ENCODE measurements at places on chromosomes 7 and 10.

DNA sequence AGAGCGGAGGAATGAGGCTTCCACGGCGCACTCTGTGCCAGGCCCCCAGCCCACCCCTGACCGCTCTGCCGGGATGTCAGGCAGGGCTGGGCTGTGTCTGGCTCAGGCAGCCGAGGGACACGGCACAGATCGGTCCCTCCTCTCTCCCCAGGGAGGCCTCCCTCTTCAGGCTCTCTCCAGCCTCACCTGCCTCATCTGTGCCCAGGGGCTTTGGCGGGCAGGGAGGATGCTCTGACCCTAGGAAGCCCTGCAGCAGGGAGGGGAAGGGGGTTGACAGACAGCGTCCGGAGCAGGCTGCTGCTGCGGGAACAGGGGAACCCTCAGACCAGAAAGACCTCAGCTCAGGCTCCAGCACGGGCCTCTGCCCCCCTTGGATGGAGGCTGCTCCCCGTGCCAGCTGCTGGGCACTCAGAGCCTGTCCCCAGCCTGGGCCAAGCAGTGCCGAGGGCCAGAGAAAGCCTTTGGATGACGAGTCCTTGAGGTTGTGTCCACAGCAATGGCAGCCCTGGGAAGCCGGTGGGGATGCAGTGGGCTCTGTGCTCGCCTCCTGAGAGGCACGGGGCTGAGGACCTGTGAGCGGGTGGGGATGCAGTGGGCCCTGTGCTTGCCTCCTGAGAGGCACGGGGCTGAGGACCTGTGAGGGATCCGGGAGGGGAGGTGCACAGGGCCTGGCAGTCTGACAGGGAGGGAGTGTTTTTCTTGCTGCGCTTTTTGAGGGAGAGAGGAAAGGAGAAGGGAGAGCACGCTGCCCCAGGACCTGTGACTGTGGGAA, 66.9 kb downstream of the FOXL3 start:
- no peak for DNase-seq

DNA sequence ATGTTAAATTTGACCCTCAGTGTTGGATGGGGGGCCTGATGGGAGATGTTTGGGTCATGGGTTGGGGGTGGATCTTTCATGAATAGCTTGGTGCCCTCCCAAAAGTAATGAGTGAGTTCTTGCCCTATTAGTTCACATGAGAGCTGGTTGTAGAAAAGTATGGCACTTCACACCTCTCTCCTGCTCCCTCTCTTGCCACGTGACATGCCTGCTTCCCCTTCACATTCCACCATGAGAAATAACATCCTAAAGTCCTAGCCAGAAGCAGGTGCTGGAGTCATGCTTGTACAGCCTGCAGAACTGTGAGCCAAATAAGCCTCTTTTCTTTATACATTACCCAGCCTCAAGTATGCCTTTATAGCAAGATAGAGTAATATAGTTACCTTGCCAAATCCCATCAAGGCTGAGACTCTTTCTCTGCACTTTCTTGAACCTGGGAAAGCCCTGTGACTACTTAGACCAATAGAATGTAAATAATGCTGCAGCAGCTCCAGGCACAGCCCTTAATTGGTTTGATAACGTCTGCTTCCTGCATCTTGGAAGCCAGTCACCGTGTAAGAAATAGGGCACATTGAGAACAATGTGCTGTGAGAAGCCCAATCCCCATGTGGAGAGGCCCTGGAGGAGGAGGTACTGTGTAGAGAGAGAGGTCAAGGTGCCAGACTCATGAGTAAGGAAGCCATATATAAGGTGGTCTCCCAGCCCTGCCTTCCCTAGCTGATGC, 88.0 kb upstream of the NAMPT start:
- no peak for DNase-seq

DNA sequence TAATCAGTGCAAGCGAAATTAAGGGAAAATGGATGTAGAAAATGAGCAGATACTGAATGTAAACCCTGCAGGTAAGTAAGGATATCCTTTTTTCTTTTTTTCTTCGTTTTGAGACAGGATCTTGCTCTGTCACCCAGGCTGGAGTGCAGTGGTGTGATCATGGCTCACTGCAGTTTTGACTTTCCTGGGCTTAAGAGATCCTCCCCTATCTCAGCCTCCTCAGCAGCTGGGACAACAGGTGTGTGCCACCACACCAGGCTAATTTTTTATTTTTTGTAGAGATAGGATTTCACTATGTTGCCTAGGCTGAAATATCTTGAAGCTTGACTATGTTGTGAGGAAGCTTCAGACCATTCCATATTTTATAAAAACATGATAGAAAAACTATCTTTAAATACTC, 4.3 kb downstream of the PDCD4 start:
- DNase-seq: no peak

DNA sequence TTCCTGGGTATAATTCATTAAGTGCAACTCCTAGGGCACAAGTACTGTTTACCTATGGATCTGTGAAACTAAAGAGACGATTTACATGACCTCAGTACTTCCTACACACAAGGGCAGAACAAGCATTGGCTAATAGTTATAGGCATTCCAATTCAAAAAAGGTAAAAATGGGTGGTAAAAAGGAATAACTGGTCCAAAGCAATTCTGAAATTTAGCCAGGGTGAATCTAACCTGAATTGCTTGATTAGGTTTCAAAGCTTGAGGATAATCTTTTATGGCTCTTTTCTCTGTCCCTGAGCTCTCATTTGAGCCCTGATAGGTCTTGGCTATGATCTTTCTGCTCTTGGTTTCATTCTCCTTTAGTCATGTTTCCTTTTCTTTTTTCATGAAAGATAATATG, 52.3 kb upstream of the CALCR start:
- DNase-seq: no peak

GRCh38 chr10:28300027-28300426, 2.8 kb downstream of the MPP7 start:
- DNase-seq: no peak

GRCh38 chr7:159210581-159211235, 66.0 kb upstream of the VIPR2 start:
- no peak for DNase-seq

DNA sequence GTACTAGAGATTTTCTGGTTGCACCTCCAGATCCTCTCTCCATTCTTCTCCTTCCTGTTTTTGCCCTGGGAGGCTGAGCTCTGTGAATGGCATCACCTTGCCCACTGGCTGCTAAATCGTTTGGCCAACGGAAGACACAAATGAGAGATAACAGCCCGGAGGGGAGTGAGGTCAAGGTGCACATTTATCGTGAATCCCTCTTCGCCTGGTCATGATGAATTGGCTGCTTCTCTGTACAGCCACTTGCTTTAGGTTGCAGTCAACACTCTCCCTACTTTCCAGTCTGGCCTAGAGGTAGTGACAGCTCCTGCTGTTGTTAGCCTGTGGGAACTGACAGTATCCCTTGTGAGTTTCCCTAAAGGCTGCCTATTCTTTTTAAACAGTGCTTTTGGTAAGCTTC, 85.4 kb upstream of the CHCHD3 start:
- DNase-seq: no peak

DNA sequence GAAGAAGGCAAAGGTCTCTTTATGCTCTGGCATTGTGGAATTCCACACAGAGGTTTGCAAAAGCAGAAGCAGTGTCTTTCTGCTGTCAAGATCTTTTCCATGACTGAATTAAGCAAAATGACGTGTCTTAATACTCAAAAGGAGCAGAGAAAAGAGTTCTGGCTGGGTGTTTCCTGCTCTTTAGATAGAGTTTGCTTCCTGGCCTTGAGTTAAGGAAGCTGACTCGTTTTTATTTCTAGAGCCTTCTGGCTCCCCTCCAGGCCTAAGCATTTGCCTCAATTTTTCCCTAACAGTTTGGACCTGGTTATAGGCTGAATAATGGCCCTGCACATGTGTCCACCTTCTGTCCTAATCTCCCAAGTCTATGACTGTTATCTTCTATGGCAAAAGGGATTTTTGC, 21.6 kb downstream of the TAS2R41 start:
- DNase-seq: no peak

GRCh38 chr7:50317221-50317678, 12.7 kb downstream of the IKZF1 start:
- no peak for DNase-seq

DNA sequence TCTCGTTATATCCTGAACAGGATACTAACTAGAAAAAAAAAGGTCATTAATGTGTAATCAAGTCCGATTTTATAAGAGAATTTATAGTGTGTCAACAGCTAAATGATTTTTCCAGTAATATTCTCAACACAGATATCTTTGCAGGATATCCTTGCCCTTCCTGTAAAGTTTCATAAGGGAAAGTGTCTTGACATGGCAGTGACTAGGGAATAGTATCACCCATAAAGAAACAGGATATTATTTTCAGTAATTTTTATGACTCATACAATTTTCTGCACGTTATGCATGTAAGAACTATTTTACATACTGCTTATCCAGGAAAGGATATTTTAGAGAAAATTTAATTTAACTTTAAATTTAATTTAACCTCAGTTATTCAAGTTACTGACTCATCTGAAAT, 19.5 kb upstream of the PNLIP start:
- DNase-seq: no peak

DNA sequence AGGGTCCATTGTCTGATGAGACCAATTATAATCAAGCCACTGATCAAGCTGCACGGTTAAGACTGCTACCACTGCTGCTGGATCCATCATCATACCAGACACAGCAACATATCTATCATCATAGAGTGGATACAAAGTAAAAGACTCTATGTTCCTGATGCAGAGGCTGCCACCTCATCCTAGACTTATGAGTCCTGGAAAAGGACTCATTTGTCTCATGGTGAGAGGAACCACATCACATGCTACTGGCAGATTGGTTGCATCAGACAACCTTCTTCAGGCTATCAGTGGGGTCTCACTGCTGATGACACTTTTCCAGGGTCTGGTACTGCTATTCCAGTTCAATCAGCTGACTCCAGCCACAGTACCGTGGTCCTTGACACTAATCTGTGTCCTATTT, 79.0 kb downstream of the ABI1 start:
- no peak for DNase-seq

DNA sequence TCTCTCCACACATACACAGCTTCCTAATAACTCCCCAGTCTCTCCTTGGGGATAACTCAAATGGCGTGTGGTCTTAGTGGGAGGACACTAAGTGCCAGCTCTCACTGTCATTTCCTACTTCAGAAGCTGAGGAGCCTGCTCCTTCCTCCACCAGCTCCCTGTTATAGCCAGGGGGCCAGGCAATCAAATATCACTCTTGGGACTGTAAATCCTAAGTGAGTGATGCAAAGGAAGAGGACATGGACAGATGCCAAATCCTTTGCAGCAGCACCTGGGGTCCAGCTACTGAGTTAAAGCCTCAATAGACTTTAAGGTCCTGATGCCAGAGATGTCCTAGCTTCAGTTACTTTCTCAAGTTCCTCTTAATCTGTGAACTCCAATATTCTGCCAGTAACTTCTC, 34.1 kb downstream of the SEM1 start:
- no peak for DNase-seq

- no peak for DNase-seq
Measured at GRCh38 chr7:75048435-75049379, 24.9 kb downstream of the RCC1L start.

GRCh38 chr7:41098402-41098801, 604.5 kb downstream of the INHBA start:
- DNase-seq: no peak

- no peak for DNase-seq
Measured at GRCh38 chr7:155448632-155449007, 9.3 kb upstream of the EN2 start.

DNA sequence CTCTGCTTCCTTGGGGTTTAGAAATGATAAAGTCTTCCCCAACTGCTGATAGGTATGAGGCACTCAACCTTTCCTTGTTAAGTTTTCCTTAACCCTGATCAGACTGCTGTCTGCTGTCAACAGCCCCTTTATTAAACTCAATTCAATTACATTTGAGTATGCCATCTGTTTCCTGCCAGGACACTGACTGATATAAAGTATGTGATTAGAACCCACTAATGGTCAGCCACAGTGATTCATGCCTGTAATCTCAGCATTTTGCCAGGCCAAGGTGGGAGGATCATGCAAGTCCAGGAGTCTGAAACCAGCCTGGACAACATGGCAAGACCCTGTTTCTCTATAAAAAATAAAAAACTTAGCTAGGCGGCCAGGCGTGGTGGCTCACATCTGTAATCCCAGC, 18.1 kb downstream of the BAZ1B start:
- DNase-seq: no peak

DNA sequence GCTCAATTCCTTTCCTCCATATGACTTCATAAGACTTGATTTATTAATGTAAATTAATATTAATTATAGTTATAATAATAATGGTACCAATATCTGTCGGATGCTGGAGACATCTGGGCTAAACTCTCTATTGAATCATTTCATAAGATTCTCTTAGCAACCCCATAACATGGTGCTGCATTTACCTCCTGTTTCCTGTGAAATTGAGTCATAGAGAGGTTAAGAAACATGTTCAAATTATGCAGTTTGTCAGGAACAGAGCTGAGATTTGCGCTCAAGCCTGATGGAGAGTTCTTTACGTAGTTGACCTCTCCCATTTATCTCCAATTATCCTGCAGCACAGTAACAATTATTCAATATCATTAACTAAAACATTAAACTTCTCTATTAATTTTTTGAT, 621.8 kb upstream of the FZD8 start:
- DNase-seq: no peak

DNA sequence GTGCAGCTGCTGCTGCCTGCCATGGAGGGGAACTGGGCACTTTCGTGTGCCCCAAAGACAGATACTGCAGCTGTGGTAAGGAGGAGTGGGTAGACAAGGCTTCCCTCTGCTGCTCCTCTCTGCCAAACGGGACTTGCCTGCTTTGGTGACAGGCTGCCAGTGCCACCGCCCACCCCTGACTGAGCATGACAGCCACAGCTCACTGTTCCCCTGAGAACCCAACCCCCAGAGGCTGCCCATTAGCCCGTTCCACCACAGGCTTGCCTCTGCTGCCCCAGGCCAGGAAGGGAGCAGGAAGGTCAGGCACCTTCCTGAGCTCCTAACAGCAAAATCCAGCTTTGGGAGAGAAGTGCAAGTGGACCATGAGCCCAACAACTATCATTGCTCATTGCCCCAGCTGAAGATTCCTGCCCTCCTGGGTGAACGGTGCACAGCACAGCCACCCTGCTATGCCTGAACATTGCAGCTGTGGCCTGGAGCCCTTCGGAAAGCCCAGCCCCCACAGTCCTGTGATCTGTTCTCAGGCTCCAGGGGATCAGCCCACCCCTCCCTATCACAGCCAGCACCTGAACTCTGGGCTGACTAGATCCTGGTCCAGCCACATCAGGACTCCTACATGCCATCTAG, 58.7 kb upstream of the ANTXRL start:
- DNase-seq: no peak
